Kasumi-1 (cell line): ENCODE measurements at places on chromosomes 11 and 22.

DNA sequence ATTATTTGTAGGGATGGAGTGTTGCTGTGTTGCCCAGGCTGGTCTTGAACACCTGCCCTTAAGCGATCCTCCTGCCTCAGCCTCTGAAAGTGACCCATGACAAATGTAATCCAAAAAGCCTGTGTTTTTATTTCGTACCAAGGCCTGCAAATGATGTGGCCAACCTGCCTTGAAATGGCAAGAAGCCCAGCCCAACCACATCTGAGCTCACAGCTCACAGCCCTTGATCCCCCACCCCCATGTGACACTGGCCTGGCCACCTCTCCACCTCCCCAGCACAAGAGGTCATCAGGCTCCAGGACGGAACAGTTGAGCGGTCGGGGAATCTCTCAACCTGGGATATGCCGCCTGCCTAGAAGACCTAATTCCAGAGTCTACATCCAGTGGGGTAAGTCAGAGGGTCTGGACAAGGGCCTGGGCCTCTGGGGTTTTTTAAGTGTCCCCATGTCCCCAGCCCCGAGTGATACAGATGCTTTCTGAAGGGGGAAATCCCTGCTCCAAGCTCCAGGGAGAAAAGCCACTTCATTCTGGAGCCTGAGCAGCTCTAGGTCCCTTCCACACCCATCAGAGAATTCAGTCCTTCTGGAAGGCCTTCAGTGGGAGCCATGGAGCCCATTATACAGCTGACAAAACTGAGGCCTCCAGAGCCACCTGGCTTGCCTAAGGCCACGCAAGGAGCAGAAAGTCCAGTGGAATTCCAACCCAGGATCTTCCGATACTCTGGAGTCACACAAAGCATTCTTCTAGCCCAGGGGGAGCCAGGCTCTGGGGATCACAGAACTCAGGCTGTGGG, 70.7 kb downstream of the MN1 start:
- no peak for DNase-seq

DNA sequence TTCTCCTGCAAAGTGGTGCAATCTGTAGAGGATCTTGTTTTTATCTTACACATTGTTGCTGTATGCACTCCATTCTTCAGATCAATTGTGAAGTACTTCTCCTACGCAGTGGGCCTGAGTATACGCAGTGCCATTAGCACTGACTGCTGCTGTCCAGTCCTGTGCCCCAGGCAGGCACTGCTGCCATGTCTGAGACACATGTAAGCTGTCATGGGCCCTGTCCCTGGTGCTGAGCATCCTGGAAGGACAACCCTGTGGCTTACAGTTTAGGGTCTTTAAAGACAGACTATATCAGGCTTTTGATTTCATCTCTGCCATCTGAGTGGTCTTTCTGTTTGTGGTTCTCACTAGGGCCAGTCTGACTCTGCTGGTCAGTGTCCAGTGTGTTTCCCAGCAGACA, 44.8 kb upstream of the PTPN5 start:
- DNase-seq, result no peak

- DNase-seq, result no peak
Observed at GRCh38 chr11:9219572-9219971, 45.6 kb downstream of the DENND5A start.

DNA sequence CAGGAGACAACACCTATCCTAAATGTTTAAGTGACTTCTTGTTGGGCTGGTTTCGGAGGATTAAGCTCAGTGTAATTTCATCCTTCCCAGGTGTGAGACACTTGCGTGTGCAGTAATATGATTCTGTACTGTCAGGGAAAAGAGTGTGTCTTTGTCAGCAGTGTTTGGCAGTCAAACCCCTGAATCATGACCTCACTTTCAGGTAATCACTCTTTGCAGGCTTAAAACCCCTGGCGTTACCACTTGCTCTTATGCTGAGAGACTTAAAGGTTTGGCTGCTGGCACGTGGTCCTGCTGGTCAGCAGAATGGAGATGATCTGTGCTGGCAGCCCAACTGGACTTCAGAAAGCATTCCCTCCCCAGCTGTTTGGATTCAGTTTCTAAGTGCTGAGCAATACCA, 56.1 kb downstream of the APIP start:
- DNase-seq, result no peak

- DNase-seq, result no peak
Observed at GRCh38 chr11:78041843-78042440, 18.9 kb upstream of the KCTD14 start.

DNA sequence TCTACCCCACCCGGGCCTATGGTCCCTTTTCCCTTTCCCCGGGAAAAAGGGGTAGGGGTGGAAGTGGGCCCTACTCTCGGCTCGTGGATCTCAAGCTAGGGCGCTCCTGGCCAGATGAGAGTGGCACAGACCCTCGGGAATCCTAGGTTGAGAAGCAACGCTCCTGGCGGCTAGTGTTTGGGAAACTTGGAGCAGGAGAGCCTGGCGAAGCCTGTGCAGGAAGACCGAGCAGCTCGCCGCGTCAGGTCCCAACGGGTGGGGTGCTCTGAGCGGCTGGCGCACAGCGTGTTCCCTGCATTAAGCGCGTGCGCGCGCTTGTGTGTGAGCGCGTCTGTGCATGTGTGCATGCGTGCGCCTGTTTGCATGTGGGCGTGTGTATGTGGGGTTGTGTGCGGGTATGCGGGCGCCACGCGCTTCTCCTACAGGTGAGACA, 7.1 kb upstream of the FLI1 start:
- no peak for DNase-seq

DNA sequence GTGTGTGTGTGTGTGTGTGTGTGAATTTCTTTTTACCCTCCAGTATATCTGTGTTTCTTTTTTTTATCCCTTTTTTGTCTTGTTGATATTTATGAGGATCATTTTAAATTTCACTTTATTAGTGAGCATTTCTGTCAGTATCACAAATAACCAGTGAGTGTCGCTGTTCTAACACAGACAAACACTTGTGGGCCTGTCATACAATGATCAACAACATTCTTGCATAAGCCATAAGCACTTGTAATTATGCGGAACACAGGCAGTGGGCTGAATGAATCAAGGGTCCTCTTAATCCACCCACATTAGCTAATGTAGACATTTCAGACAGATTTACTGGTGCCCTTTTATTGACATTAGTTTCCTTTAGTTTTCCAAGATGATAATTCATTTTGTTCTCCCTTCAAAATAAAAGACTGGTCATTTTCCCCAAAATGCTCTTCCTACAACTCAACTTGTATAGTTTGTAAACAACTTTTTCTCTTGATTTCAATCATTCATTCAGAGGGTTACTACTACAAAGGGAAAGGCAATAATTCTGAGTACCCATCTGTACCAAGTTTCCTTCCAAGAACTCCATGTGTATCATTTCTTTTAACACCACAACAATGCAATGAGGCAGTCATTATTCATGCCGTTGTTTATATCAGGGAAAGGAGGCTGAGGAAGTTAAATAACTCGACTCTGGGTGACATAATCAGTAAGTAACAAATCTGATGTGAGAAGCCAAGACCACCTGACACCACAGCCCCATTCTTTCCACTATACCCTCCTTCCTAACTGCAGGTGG, 34.5 kb upstream of the ANO3 start:
- peak; percentile 58 for DNase-seq

- DNase-seq, result no peak
Observed at GRCh38 chr11:85811624-85812023, 683 bp upstream of the SYTL2 start.

DNA sequence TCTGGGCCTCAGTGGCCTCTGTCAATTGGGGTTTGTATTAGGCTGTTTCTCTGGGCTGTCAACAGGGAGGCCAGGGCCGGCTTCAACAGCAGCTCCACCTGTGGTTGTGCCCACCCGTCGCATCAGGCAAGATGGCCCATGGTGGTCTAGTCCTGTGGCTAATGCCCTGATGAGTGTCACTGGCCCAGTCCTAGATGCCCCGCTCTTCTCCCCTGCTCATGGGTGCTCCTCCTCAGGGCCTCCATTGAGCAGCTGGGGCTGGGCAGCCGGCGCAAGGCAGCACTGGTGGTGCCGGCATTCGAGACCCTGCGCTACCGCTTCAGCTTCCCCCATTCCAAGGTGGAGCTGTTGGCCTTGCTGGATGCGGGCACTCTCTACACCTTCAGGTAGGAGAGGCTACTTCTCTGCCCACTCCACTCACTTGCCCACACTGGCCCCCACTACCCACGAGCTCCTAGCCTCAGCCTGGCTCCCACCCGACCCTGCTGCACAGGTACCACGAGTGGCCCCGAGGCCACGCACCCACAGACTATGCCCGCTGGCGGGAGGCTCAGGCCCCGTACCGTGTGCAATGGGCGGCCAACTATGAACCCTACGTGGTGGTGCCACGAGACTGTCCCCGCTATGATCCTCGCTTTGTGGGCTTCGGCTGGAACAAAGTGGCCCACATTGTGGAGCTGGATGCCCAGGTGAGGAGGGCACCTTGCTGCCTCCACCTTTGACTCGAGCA, 5.4 kb downstream of the LARGE2 start:
- DNase-seq, result no peak

DNA sequence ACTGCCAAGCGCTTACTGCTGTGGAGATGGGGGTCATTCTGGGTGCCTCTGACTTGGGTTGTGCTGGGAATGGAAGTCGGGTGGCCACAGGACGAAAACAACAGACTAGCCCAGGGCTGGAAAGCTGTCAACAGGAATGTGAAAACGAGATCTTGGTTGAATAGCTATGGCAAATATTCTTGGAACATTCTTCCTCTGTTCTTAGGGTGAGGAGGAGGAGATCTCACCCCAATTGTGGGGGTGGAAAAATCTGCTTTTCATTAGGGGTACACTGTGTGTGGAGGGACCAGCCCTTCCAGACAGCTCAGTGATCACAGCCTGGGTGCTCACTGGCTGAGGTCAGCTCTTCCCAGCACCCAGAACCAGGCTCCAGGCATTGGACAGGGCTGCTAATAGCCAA, 52.0 kb upstream of the PRSS23 start:
- no peak for DNase-seq

- DNase-seq, result no peak
Observed at GRCh38 chr11:7467652-7468051, 17.7 kb upstream of the OLFML1 start.

DNA sequence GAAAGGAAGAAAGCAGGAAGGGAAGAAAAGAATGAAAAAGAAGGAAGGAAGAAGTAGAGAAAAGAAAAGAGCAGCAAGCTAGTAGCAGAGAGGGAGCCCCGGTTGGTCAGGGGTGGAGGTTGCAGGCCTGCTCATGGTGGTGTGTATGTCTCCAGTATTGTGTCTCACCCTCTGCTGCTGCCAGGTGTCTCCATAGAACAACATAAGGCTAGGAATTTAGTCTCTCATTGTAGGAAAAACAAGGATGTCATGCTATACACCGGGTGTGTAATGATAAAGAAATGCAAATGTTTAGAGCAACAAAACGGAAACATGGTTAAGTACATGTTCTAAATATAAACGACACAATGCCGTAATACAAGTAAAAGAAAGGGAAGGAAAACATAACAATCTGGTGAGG, 342.5 kb downstream of the NTM start:
- DNase-seq, result no peak

GRCh38 chr11:113085446-113085845, 124.2 kb downstream of the NCAM1 start:
- no peak for DNase-seq

GRCh38 chr11:80700386-80700785, 1259.6 kb upstream of the TENM4 start:
- DNase-seq, result no peak

- DNase-seq, result no peak
Observed at GRCh38 chr11:36034551-36035331, 90.9 kb downstream of the LDLRAD3 start.

GRCh38 chr22:22802339-22802970, 85.2 kb upstream of the IGLL5 start:
- DNase-seq, result no peak

GRCh38 chr11:11260903-11261302, 92.1 kb downstream of the CSNK2A3 start:
- DNase-seq, result no peak

- no peak for DNase-seq
Observed at GRCh38 chr11:2752923-2753322, 53.1 kb upstream of the KCNQ1OT1 start.

DNA sequence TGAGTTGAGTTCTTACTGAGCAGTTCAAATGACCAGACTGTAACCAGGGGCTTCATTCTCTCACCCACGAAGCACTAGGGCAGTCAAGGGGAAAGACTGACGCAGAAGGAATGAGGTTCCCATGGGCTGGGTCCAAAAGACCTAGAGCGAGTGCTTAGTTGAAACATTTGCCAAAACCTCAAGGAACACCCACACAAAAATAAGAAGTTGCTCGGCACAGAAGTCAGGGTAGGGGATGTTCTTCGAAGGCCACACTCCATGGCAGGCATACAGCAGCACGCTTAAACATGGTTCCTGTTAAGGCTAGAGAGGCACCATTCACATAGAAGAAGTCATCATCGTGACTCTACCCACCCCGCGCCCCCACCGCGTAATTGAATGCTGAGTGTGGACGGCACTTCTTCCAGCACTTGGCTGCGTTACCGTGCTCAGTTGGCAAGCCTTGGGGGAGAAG, 52.9 kb downstream of the TIMP3 start:
- no peak for DNase-seq
